ENCODE measurements at places on chromosomes 5 and 9. TPM values are rescaled to one million over a fixed set of nuclear protein-coding genes. Genes with fewer than 3 reads are reported as not detected.

The SHOC1 gene
- not detected for total RNA-seq

The MARCOL gene
- total RNA-seq, result not detected

The NR3C1 gene
- total RNA-seq, result 39.0 TPM

The SLC4A9 gene
- total RNA-seq, result 0.21 TPM

The SLC22A4 gene
- total RNA-seq, result 3.3 TPM

The PCDHAC2 gene
- 2.9 TPM for total RNA-seq

The PCDHGB3 gene
- total RNA-seq, result 4.6 TPM

The ANKRD31 gene
- total RNA-seq, result 0.08 TPM

The TEX48 gene
- total RNA-seq, result not detected

The C7 gene
- total RNA-seq, result 429 TPM

The TLE4 gene
- total RNA-seq, result 16.3 TPM

The ADAMTSL1 gene
- total RNA-seq, result 3.8 TPM

The SLCO6A1 gene
- total RNA-seq, result not detected

The BAG1 gene
- 152 TPM for total RNA-seq

The IFNA13 gene
- not detected for total RNA-seq

The DOCK2 gene
- 17.2 TPM for total RNA-seq

The OR2K2 gene
- total RNA-seq, result not detected

The ANKRD34B gene
- total RNA-seq, result 0.06 TPM

The AK1 gene
- total RNA-seq, result 593 TPM

The FRRS1L gene
- 5.7 TPM for total RNA-seq

The FOXD4 gene
- not detected for total RNA-seq

The IRX4 gene
- total RNA-seq, result 0.50 TPM

The CCDC192 gene
- total RNA-seq, result not detected

The PRR16 gene
- total RNA-seq, result 4.7 TPM

The SPINK6 gene
- not detected for total RNA-seq

The MYMK gene
- not detected for total RNA-seq

The ADGRD2 gene
- not detected for total RNA-seq

The GABRA1 gene
- total RNA-seq, result not detected

The CCDC183 gene
- 1.1 TPM for total RNA-seq

The LRRTM2 gene
- 0.12 TPM for total RNA-seq

The IL9 gene
- not detected for total RNA-seq

The GADD45G gene
- 107 TPM for total RNA-seq

The ASPN gene
- 8.8 TPM for total RNA-seq

Data from left cardiac atrium (tissue), 4 donors.